Type B pancreatic cell (in vitro differentiated cells): ENCODE measurements at places on chromosomes 7 and 10. TPM values are rescaled to one million over a fixed set of nuclear protein-coding genes. Genes with fewer than 3 reads are reported as not detected.
A peak's percentile ranks its signal among the peaks of the same experiment; 100 is the strongest.

LEP gene
- not detected in 2 replicates for total RNA-seq

XRCC2 gene
- 5.5 and 16.3 TPM in 2 replicates for total RNA-seq

DMBT1 gene
- 4.1 and 6.5 TPM in 2 replicates for total RNA-seq

- no peak for DNase-seq
Measured at GRCh38 chr7:121798453-121798840, 74.5 kb upstream of the PTPRZ1 start.

GRCh38 chr10:128210215-128211063, 84.2 kb upstream of the MKI67 start:
- peak; percentile 81 for DNase-seq

GRCh38 chr10:22544325-22545068, 169.9 kb downstream of the PIP4K2A start:
- DNase-seq, result no peak

- no peak for DNase-seq
Measured at GRCh38 chr10:47161465-47161864, 138.5 kb upstream of the GDF10 start.

- DNase-seq, result peak; percentile 77
Measured at GRCh38 chr10:130109796-130110245, 809 bp downstream of the C10orf143 start.

GRCh38 chr10:61618388-61618961, 44.3 kb upstream of the CABCOCO1 start:
- no peak for DNase-seq

DENND2A gene
- 6.2 and 25.4 TPM in 2 replicates for total RNA-seq

DNA sequence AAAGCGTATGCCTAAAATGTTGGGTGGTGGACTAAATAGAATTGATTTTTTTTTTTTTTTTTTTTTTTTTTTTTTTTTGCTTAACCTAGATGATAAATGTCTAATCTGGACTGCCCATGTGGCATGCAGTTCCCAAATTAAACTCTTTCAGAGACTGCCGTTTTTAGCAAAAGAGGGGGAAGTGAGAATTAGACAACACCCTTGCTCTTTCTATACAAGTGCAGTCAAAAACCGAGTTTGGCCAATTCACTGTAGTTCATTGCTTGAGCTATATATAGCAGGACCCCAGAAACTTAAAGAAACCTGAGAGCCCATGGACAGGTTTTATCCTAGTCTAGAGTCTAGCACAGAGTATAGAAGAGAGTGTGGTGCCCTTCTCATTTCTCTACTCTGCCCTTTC, 141.9 kb downstream of the GRM3 start:
- DNase-seq, result no peak

DNA sequence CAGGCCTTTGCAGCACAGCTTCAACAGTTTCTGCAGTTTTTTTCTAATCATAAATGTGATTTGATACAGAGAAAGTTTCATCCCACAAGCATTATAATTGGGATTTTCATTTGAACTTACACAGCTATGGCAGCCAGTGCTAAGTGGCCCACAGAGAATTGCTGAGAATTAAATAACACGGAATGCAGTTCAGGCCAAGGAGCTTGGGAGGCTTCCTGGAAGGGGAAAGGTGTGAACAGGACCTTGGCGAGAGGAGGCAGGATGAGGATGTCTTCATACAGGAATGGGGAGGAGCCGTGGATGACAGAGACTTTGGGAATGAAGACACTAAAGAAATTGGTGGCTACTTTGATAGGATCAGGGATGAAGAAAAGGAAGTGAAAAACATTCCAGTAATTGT, 95.3 kb downstream of the ZNF22 start:
- no peak for DNase-seq

GIMAP6 gene
- total RNA-seq, result not detected in 2 replicates

ANKRD61 gene
- 0.31 TPM in 1 of 2 replicates, not detected in the other for total RNA-seq

CALML5 gene
- not detected in 2 replicates for total RNA-seq

LRRC4 gene
- 12.5 and 37.7 TPM in 2 replicates for total RNA-seq

DNA sequence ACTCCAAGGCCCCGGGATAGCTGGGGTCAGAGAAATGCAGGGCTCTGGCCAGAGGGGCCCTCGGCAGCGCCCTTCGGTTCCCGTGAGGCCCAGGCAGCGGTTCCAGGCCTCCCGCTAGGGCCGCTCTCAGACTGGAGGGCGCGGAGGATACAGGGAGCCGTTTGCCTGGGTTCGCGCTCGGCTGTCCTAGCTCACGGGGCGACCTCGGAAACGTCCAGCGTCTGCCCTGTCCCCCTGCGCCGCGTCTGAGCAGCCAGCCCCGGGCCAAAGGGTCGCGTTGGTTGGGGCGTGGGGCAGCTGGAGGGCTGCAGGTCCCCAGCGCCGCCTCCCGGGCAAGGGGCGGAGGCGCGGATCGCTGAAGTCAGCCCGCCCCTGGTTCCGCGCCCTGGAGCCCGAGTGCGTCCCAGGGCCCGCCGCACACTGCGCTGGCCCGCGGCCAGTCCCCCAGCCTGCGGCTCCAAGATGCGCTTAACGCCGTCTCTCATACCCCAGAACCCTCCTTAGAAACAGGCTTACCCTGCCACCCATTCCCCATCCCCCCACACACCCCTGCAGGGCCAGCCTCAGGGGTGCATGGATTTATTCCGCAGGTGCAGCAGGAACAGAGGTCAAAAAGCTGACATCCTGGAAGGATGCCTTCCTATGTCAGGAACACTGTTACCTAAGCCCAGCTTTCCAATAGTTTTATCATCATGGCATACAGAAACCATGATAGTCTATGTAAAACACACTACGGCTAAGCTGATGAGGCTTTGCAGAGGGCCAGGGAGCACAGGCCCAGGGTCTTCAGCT, 22.1 kb upstream of the OPN4 start:
- DNase-seq, result no peak
